ENCODE measurements at places on chromosomes 3 and 15. TPM values are rescaled to one million over a fixed set of nuclear protein-coding genes. Genes with fewer than 3 reads are reported as not detected.

GRCh38 chr3:119333773-119334509, 39.8 kb downstream of the ARHGAP31 start:
- H3K4me3 ChIP-seq: no peak overlapping the region
- H3K4me1 ChIP-seq: no peaks in the 10 kb centered on the region
- no peak for DNase-seq
- H3K27ac ChIP-seq: no peak overlapping the region
- no peaks in the 10 kb centered on the region for H3K36me3 ChIP-seq

DNA sequence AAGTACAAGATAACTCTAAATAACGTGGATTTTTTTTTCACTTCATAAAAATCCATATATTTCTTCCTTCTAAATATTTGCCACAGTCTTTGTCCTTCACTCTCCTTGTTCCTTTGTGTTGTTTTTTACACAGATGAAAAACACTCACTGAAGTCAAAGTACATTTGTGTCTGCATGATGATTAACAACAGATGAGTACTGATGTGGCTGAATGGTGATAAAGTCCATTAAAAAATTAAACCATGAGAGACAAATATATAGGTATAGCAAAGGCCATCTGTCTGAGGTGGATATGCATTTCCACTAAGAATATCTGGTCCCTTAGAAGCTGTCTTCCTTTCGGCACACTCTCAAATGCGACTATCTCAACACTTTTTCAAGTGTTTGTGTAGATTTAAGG, 317.5 kb upstream of the MCTP2 start:
- no peaks in the 10 kb centered on the region for H3K4me1 ChIP-seq
- H3K27me3 ChIP-seq: no peaks in the 10 kb centered on the region
- no peak overlapping the region for H3K4me3 ChIP-seq
- H3K36me3 ChIP-seq: no peaks in the 10 kb centered on the region
- no peak for DNase-seq

- H3K4me1 ChIP-seq: peaks cover 3% of the 10 kb centered on the region
These were observed 44.2 kb downstream of the MGLL start for GRCh38 chr3:127777921-127778656.

GRCh38 chr15:88649753-88650551, 11.1 kb downstream of the ISG20 start:
- no peaks in the 10 kb centered on the region for H3K27me3 ChIP-seq
- no peak overlapping the region for H3K27ac ChIP-seq
- no peaks in the 10 kb centered on the region for H3K36me3 ChIP-seq
- no peak for DNase-seq
- no peaks in the 10 kb centered on the region for H3K4me1 ChIP-seq
- no peak overlapping the region for H3K4me3 ChIP-seq

DNA sequence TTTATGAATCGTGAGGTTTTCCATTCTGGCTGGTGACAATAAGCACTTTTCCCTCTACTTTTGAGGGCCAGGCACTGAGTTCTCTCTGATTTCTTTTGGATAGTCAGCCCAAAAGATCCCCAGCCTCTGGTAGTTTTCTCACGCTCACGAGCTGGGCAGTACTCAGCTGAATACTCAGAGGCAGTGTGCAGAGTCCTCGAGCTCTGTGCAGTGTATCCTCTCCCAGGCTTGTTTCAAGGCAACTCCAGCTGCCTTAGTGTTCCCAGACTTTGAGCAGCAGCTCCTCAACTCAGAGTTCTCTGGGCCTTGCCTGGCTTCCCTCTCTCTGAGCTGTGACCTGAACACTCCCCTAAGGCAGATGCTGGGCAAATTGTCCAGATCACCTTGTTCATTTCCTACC, 59.1 kb upstream of the IQSEC1 start:
- H3K27me3 ChIP-seq: no peaks in the 10 kb centered on the region
- no peak overlapping the region for H3K27ac ChIP-seq
- no peaks in the 10 kb centered on the region for H3K36me3 ChIP-seq
- no peak for DNase-seq

DNA sequence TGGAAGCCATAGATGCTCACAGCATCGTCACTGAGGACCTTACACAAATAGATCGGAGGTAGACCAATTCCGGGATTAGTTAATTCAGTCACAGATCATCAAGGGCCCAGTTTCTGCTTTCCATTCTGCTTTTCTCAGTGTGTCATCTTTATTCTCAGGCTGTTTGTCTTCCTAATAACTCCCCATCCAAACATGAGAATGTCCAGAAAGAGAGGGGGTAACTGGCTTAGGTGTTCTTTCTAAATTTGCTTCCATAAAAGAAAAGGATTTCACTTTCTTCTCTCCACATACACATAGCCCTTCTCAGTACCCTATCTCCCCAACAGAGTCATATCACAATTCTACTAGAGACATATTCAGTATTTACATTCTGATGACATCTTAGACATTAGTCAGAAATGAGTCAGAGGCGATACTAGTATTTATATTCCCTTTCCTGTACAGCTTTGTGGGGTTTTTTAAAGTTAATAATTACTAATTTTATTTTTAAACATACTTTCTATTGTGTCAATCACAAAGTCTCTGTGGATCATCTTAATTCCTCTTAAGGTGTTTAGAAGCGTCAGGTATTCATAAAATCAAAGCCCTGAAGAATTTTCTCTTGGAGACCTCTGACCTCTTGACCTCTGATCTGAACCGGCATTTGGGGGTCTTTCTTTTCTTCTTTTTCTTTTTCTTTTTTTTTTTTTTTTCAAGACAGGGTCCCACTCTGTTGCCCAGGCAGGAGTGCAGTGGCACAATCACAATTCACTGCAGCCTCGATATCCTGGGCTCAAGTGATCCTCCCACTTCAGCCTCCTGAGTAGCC, 24.3 kb upstream of the IL12A start:
- DNase-seq: no peak
- H3K4me1 ChIP-seq: no peaks in the 10 kb centered on the region
- no peak overlapping the region for H3K4me3 ChIP-seq
- H3K36me3 ChIP-seq: no peaks in the 10 kb centered on the region
- no peak overlapping the region for H3K27ac ChIP-seq
- H3K27me3 ChIP-seq: no peaks in the 10 kb centered on the region

DNA sequence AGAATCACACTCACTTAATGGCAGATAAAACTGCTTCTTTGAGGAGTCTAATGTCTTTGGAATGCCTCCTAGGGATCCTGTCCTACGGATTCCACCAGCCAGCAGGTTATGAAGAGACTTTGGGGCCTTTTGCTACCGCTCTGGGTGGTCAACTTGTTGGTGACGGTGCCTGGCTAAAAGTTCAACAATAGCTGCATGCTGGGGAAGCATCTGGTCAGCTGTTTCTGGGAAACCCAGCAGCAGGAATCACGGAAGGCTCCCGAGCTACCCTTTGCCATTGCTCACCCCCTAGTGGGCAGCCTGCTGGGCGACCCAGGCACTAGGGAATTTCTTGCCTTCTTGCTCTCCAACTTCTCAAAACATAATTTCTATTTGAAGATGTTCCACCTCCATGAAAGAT, 263.3 kb downstream of the NEK10 start:
- DNase-seq: no peak
- no peaks in the 10 kb centered on the region for H3K36me3 ChIP-seq
- H3K4me3 ChIP-seq: no peak overlapping the region
- H3K27ac ChIP-seq: no peak overlapping the region
- no peaks in the 10 kb centered on the region for H3K27me3 ChIP-seq
- no peaks in the 10 kb centered on the region for H3K4me1 ChIP-seq

DNA sequence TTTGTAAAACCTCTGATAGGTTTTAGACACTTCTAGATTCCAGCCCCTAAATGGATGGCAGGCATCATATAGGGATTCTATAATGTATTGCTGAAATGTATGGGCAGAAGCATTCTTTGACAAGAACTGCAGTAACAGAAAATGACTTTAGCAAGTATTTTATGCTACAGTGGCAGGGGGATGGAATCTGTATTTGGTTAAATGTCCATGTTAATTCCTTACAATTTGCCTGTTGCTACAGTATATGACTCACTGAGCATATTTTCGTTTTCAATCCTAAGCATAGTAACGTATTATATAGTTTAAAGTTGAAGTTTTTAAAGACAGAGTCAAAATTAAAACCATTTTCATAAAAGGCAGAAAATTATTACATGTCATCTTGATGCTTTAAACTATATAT, 150.1 kb downstream of the MEX3B start:
- no peaks in the 10 kb centered on the region for H3K4me1 ChIP-seq
- no peaks in the 10 kb centered on the region for H3K36me3 ChIP-seq
- no peak overlapping the region for H3K4me3 ChIP-seq
- H3K27me3 ChIP-seq: no peaks in the 10 kb centered on the region
- no peak overlapping the region for H3K27ac ChIP-seq

- H3K4me1 ChIP-seq: no peaks in the 10 kb centered on the region
- H3K4me3 ChIP-seq: no peak overlapping the region
- DNase-seq: no peak
- no peak overlapping the region for H3K27ac ChIP-seq
- no peaks in the 10 kb centered on the region for H3K27me3 ChIP-seq
- H3K36me3 ChIP-seq: no peaks in the 10 kb centered on the region
These were observed 167.3 kb downstream of the ALCAM start for GRCh38 chr3:105533960-105534359.

GRCh38 chr3:78986416-78987101, 781.2 kb downstream of the ROBO1 start:
- H3K27me3 ChIP-seq: no peaks in the 10 kb centered on the region
- no peaks in the 10 kb centered on the region for H3K36me3 ChIP-seq
- H3K27ac ChIP-seq: no peak overlapping the region
- no peak for DNase-seq
- H3K4me1 ChIP-seq: no peaks in the 10 kb centered on the region

DNA sequence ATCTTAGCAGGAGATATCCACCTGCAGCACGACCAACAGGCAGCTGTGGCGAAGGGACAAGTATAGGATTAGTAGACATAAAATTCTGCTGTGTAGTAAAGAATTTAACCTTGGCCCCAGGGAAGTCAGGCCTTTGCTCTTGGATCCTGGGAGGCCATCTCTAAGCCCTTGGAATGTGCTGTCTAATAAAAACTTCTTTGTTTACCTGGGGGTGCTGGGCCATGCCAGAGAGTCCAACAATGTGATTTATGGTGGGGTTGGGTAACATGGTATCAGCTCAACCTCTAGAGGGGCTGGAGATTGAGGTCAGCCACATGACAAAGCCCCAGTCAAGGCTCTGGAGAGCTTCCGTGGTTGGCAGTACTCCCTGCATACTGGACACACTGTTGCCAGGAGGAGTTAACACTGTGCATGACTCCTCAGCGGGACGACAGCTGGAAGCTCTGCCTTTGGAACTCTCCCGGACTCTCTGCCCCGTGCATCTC, 52.4 kb downstream of the HEG1 start:
- H3K4me1 ChIP-seq: no peaks in the 10 kb centered on the region
- H3K27me3 ChIP-seq: no peaks in the 10 kb centered on the region
- no peak for DNase-seq
- no peak overlapping the region for H3K27ac ChIP-seq

- no peak overlapping the region for H3K27ac ChIP-seq
- peaks cover 3% of the 10 kb centered on the region for H3K4me1 ChIP-seq
- H3K27me3 ChIP-seq: no peaks in the 10 kb centered on the region
These were observed 34.7 kb downstream of the AADACL2 start for GRCh38 chr3:151768393-151768930.

- H3K36me3 ChIP-seq: no peaks in the 10 kb centered on the region
- DNase-seq: no peak
- no peak overlapping the region for H3K27ac ChIP-seq
- H3K4me3 ChIP-seq: no peak overlapping the region
- no peaks in the 10 kb centered on the region for H3K27me3 ChIP-seq
These were observed 7.6 kb downstream of the CORO2B start for GRCh38 chr15:68586274-68586961.

DNA sequence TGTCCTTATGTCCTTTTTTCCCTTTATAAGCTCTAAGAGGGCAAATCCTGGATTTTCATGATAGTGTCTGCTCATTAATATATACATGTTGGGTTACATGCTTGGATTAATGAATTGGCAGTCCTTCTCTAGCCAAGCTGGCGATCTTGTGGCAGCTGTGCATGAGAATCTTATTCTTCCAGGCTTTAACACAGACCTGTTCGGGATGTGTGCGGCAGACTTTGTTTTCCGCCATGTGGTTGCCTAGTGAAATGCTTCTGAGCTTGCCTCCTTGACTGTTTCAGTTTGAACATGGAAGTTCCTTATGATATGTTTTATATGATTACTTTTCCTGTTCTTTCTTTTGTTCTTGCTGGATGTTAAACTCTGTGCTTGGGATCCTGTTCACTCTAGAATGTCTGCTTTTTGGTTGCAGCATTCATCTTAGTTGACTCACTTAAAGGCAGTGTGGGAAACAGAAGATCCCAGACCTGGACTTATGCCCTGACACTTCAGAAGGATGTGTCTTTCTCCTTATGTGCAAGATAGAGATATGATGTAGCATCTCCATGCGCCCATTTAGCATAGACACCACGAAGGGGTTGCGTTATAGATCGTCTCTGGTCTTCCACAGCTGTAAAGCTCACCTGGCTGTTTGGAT, 7.2 kb downstream of the CHCHD6 start:
- H3K27ac ChIP-seq: no peak overlapping the region
- no peaks in the 10 kb centered on the region for H3K36me3 ChIP-seq
- no peak for DNase-seq
- no peak overlapping the region for H3K4me3 ChIP-seq
- H3K4me1 ChIP-seq: no peaks in the 10 kb centered on the region

DNA sequence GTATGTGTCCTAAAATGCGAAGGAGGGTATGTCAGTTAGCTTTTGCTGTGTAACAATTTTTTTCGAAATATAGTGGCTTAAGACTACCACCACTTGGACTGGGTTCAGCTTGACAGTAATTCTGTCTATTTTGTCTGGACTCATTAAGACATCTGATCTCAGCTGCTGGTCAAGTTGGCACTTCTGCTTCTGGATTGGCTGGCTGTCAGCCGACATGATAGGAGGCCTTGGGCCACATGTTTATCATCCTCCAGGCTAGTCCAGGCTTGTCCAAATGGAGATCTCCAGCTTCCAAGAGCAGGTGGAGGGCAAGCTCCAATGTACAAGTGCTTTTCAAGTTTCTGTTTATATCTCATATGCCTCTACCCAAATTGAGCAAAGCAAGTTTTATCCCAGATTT, 95.9 kb downstream of the GALK2 start:
- no peaks in the 10 kb centered on the region for H3K27me3 ChIP-seq
- H3K27ac ChIP-seq: no peak overlapping the region
- no peak for DNase-seq
- H3K4me3 ChIP-seq: no peak overlapping the region
- peaks cover 3% of the 10 kb centered on the region for H3K4me1 ChIP-seq

- no peaks in the 10 kb centered on the region for H3K36me3 ChIP-seq
- no peak overlapping the region for H3K27ac ChIP-seq
- no peak for DNase-seq
- H3K4me3 ChIP-seq: no peak overlapping the region
- H3K27me3 ChIP-seq: no peaks in the 10 kb centered on the region
These were observed 18.4 kb downstream of the LINGO1 start for GRCh38 chr15:77614251-77614806.

DNA sequence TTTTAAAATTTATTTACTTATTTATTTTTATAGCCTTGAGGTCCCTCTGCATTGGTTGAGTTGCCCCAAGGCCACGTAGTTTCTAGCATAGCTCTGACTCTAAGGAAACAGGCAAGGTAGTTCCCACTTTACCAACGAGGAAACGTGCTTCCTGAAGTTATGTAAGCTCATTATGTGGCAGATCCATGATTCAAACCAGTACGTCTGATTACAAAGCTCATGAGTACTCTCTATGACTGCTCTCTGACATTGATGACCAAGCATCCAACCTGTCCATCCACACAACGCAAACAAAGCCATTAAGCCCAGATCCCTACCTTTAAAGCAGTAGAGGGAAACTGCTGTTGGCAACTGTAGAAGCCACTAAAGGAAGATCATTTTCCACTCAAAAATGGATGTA, 25.6 kb downstream of the WWTR1 start:
- no peaks in the 10 kb centered on the region for H3K27me3 ChIP-seq
- H3K27ac ChIP-seq: no peak overlapping the region
- H3K36me3 ChIP-seq: no peaks in the 10 kb centered on the region

The LSMEM2 gene
- not detected for total RNA-seq

The SH2D7 gene
- total RNA-seq: not detected

The CEP63 gene
- total RNA-seq: 29.7 TPM

The SLC22A13 gene
- total RNA-seq: 1.3 TPM

The CA12 gene
- total RNA-seq: 29.7 TPM

The GAP43 gene
- 5.1 TPM for total RNA-seq

Measured in aorta (tissue), 5 donors.